HCT116 (cell line): ENCODE measurements at places on chromosomes 1 and 21. TPM values are rescaled to one million over a fixed set of nuclear protein-coding genes. Genes with fewer than 3 reads are reported as not detected.

DNA sequence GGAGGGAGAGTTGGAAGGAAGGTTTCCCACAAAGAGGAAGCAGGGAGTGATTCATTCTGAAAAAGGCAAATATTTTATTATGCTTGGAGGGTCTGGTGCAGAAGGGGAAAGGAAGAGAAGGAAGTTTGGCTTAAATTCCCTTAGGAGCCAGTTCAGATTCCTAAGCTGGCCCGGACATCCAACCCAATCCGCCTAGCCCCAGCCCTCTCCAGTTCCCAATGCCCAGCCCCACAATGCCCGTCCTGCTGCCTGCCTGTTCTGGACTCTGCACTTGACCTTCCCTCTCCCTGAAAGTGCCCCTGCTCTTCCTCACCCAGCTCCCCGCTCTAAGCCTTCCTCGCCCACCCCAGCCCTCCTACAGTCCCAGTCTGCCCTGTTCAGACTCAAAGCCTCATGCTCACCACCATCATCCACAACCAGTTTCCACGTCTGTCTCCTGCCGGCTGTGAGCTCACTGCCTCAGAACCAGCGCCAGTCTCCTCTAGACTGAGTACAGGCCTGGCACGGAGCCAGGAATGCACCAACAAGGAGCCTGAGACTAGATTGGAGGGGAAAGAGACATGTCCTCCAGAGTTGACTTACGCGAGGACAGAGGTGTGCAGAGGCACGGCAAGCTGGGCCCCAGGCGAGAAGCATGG, 18.9 kb downstream of the CAPN2 start:
- DNase-seq, result no peak

- no peak for DNase-seq
Measured at GRCh38 chr1:43450251-43450941, 3.3 kb downstream of the HYI start.

DNA sequence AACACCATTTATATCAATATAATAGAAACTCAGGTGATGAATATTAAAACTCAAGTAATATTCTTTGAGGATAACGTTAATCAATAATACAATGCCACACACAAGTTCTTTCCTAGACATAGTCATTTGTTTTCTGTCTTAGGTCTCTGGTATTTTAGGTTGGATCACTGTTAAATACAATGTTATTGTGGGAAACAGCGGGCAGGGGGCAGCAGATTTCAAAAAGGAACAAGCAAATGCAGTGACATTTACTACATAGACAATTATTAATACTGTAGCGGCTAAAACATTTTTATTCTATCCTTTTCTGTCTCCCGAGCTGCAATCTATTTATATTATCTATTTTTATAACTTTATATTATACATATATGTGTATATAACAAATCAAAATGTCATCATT, 186.4 kb upstream of the ZNHIT6 start:
- DNase-seq, result peak; percentile 18

GRCh38 chr1:199071080-199071479, 432.2 kb downstream of the PTPRC start:
- DNase-seq, result no peak

GRCh38 chr1:24847995-24848881, 81.8 kb downstream of the RUNX3 start:
- peak; percentile 58 for DNase-seq

- DNase-seq, result no peak
Measured at GRCh38 chr21:42986125-42986783, 11.9 kb downstream of the PKNOX1 start.

ILDR2 gene
- total RNA-seq, result 2.4 TPM

GRCh38 chr1:22447621-22448111, 4.0 kb upstream of the ZBTB40 start:
- no peak for DNase-seq

DNA sequence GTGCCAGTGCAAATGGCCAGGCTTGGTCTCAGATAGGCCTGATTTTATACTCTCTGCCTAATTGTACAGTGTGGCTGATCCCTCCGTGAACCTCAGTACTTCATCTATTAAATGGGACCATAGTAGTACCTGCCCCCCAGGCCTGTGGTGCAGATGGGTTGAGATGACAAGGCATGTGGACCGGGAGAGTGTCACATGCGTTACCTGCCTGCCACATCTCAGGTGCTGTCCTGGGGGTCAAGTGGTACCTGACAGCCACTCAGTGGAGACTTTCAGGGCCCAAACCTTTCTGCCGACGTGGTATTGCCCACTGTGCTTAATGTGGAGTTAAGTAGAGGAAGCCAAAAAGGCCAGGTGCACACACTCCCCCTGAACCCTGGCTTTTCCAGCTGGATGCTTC, 197.3 kb downstream of the FOXD2 start:
- DNase-seq, result no peak

DNA sequence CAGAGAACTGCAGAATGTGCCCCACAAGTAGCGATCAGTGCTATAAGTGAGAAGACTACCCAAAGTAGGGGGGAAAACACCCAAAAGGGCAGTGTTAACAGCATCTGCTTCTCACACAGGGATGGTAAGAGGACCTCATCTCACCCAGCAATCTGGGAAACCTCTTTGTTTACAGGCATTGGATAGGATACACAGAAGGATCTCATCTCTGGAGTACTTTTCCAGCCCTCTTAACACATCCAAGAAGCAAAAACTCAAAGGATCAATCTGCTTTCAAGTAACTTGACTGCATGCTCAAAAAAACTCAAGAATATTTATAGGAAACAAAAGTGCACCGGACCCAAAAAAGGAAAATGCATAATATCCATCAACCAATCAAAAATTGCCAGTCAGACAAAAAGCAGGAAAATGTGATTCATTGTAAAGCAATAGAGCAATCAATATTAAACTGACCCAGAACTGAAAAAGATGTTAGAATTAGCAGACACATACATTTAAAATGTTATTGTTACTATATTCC, 311.0 kb upstream of the CXADR start:
- DNase-seq, result no peak

GRCh38 chr1:53625766-53626520, 113.0 kb downstream of the GLIS1 start:
- no peak for DNase-seq

DNA sequence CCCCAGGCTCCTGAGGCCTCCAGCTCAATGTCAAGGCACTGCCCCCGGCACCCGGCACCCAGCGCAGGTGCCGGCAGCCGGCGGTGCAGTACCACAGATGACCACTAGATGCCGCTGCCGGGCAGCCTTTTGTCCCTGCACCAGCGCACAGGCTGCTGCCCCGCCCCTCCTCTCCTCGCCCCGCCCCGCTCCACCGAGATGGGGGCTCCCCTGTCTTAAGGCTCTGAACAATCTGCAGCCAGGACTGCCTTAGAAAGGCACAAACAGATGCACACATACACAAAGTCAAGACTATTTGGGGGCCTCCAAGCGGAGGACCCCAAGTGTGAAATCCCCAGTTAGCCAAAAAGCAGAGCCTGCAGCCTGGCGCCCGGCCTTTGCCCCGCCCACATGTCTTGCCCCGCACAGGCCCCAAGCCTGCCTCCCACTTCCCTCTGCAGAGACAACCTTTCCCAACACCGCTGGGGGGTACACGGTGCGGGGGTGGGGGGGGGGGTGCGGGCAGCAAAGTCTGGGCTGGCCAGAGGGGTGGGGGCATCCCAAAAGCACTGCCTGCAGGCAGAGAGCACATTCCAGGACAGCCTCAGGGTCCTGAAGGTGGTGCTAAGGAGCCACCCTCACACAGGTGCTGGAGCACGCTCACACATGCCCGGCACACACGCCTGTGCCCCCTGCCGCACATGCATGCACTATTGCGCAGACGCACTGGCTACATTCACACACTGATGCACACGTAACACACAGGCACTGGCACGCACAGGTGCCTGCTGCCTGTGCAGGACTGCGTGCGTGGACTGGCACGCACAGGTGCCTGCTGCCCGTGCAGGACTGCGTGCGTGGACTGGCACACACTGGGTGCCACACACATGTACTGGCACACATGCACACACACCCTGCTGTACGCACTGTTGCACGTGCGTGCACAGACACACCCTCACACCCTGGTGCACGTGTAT, 37.1 kb downstream of the ARHGEF16 start:
- DNase-seq, result peak; percentile 19

BEND5 gene
- not detected for total RNA-seq

GRCh38 chr1:16156848-16157495, 1.1 kb upstream of the EPHA2 start:
- no peak for DNase-seq

GRCh38 chr1:229859026-229859425, 208.0 kb upstream of the GALNT2 start:
- no peak for DNase-seq

DNA sequence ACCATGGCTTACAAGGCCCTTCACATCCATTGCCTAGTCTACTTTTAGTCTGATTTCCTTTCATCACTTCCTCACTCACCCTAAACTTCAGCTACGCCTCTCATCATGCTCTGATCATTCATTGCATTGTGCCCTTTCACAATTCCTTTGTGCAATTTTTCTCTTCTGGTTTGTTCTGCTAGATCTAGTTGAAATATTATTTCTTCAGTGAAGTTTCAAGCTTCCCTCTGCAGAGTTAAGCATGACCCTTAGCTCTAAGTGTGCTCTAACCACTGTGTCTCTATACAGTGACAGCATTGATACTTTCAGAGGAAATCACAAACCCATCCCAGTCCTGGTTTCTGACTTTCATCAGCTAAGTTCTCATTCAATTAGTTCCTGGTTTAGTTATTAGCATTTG, 166.1 kb downstream of the PLA2G4A start:
- no peak for DNase-seq

PTCH2 gene
- total RNA-seq, result 1.3 TPM

DNA sequence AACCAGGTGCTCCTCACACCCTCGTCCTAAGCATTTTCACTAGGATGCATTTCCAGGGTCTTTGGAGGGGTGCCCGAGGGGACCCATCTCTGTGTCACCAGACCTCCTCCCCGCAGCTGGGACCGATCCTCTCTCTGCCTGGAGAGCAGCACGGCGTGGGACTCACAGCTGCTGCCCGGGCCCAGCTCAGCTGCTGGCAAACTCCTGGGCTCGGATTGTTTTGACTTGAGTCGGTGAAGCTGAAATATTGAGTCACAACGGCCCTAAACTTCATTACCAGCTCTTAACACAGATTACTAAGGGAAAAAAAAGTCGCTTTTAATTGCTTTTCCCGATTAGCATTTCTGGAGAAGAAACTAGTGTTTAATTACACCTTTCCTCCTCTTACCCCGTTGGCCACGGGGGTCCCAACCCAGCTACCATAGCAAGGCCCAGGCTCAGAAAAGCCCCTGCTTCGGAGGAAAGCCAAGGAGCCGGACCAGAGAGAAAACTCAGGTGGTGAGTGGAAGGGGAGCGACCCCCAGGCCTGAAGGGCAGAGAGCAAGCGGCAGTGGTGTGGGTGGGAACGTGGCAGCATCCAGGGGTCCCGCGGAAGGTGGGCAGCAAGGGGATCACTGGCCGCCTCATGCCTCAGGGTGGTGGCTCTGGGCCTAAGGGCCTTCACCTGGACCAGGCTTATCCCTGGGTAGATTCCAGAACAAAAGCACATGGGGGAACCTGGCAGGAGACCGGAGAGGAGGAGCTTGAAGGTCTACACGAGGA, 41.7 kb downstream of the CASZ1 start:
- no peak for DNase-seq

GRCh38 chr1:185939142-185939541, 205.0 kb downstream of the HMCN1 start:
- no peak for DNase-seq
